Activated CD4-positive, CD25-positive, alpha-beta regulatory T cell treated with anti-CD3 and anti-CD28 coated beads, Interleukin-2, amount 50 U/mL, for 72 hours (primary cell): ENCODE measurements at places on chromosomes 1 and 21.

DNA sequence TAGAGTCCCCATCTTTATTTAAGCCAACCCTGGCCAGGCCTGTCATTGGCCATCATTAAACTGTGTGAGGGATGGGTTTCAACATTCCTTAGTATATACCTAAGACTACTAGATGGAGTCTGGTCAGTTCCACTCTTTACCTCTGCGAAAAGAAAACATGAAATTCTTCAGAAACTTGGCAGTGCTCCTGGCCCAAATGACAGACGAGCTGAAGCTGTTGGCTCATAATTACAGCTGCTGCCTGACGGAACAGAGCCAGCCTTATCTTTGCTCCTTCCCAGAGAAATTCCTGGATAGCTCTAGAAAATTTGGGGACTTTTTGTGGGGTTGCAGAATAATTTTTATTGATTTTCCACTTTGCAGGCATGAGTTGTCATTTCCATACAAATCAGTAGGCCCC lies 30.4 kb downstream of the NPHS2 start:
- DNase-seq, result no peak

DNA sequence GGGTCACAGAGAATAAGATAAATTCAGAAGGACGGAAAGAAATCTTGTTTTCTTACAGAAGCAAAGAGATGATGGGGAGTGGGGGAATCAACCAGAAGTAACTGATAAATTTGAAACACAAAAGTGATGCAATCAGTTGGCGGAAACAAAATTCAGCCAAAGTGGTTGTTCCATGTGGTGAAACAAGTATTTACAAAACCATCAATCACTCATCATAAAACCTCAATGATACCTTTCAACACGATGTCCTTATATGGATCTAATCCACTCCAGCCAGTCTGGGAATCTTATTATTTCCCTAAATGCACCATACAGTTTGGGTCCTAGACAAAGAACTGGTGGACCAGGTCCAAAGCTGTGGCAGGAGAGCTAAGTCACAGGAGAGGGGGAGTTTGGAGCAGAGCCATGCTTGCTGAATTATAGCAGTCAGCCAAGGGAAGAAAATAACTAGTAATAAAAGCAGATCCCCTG lies 303.8 kb upstream of the LRRC7 start:
- no peak for DNase-seq

- no peak for DNase-seq
Measured at GRCh38 chr1:96487971-96488370, 233.6 kb upstream of the PTBP2 start.

- no peak for DNase-seq
Measured at GRCh38 chr21:26887251-26887650, 42.0 kb upstream of the ADAMTS1 start.

DNA sequence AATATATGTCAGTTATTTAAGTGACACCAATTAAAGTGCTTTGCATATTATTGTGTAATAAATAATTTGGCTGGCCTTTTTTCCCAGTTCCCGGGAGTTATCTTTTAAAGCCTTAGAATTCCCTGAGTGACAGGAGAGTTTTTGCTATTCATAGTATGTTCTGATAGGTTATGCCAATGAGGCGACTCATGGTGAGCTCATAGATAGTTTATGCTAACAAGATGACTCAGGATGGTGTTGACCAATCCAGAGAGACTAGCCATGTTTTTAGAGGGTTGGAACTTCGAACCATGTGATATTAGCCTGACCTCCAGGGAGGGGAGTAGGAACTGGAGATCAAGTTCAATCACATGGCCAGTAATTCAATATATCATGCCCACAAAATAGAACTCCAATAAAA lies 310.8 kb downstream of the USP25 start:
- no peak for DNase-seq
